Stomach (tissue), 19 donors: ENCODE measurements at places on chromosomes 6 and 20. TPM values are rescaled to one million over a fixed set of nuclear protein-coding genes. Genes with fewer than 3 reads are reported as not detected.

Gene BMP5
- 18.1 TPM for total RNA-seq

Gene POFUT1
- total RNA-seq = 20.3 TPM

Gene CCN6
- not detected for total RNA-seq

Gene CCN5
- total RNA-seq = not detected

Gene CFB
- 185 TPM for total RNA-seq

Gene USP49
- 26.3 TPM for total RNA-seq

Gene TREM2
- total RNA-seq = not detected

Gene RSPH4A
- not detected for total RNA-seq

Gene DLL1
- total RNA-seq = 38.5 TPM

Gene APOBEC2
- not detected for total RNA-seq

Gene PDCD2
- total RNA-seq = 79.1 TPM

Gene FBXO9
- total RNA-seq = 67.1 TPM

Gene ZBTB12
- 0.43 TPM for total RNA-seq

Gene TTK
- 9.2 TPM for total RNA-seq

Gene CD40
- not detected for total RNA-seq

Gene LHFPL5
- not detected for total RNA-seq
